ENCODE measurements at places on chromosomes 6 and 20.

GRCh38 chr6:106613590-106613989 lies 15.7 kb downstream of the RTN4IP1 start:
- no peak for DNase-seq

- DNase-seq, result no peak
These were observed 5.8 kb downstream of the AURKA start for GRCh38 chr20:56386219-56386618.

- no peak for DNase-seq
These were observed 194.0 kb downstream of the GMPR start for GRCh38 chr6:16432075-16433032.

DNA sequence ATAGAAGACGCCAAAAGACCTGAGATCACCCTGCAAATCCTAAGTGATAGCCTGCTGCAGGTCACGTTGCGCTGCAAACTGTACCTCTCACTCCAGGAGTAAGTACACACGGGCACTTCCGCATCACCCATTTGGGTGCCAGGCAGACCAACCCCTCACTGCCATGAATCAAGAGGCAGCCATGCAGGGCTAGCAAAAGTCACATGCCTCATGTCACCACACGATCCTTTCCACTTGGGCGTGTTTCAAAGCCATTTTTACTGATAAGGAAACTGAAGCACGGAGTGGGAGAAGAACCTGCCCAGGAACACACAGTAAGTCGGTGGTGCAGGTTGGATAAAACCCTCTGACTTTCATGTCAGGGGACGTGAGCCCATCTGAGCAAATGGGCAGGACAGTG lies 37.0 kb downstream of the BPIFB1 start:
- DNase-seq, result no peak

DNA sequence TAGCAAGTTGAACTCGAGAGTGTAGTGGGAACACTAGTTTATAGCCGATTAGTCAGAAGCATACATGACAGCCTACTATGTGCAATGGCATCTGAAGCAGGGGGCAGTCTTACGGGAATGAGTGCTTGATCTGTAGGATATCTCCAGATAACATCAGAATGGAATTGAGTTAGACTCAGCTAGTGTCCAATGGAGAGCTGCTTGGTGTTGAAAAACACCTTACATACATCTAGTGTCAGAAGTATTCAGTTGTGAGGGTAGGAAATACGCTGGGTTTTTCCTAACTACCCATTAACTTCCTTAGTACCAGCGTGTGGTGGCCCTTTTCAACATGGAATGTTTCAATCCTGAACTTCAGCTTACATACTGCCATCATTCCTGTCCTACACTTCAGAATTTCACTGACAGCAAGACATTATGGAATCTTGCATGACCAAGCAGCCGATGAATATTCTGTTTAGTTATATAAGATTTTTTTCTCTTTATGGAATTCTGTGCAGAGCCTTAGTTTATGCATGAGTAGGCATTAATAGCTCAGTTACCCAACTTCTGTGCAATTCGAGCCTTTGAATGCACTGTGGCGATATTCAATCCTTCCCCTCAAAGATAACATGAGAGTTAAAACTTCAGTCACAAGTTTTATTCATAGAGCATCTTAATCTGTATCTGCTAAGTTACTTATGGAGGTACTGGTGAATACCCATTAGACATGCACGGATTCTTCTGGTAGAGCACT lies 218.6 kb upstream of the MOCS1 start:
- no peak for DNase-seq

DNA sequence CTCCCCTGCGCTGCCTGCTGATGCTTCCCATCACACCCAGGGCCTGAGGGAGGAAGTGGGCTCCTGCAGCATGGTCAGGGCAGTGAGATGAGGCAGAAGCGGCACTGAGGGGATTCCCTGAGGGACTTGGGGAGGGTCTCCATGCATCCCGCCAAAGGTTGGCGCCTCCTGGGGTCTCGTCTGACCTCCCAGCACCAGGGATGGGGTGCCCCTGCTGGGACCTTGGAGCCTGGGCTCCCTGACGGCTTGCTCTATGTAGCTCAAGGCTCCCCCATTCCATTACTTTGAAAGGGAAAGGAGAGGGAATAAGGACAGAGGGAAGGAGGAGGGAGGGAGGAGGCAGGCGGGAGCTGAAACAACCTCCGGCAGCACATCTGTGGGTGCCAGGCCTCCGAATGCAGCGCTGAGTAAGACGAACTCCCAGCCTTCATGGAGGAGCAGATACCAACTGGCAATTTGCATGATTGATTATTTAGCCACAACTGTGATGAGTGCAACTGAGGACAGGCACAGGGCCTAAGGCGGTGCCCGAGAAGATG lies 259.3 kb downstream of the ERMARD start:
- DNase-seq, result no peak

DNA sequence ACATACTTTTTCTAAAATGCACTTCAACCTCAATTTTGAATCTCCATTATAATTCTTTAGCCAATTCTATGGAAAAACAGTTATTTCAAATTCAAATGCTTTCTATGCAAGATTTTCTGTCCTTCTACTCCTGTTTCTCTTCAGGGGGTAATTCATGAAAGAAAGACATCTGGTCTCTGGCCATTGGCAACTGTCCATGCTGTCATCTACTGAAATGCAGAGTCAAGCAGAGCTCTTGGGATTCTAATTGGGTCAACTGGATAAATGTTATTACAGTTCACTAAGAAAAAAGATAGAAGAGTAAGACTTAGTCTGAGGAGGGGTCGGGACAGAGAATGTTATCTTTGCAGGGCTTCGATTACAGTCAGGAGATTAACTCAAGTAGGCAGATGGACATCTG lies 22.0 kb upstream of the BMP5 start:
- no peak for DNase-seq

DNA sequence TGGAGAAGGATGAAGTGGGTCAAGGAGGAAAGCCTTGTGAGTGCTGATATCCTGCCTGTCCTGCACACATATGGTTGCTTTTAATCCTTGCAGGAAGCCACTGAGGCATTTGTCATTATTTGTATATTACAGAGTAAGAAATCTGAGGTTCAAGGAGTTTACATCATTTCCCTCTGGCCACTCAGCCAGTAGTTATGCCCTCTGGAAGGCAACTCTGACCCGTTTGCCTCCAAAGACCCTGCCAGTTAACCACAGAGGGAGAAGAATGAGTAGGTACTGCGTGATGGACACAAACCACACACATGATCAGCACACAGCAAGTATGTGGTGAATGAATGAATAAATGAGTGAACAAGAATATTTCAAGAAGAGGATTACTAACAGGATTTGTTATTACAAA lies 7.9 kb upstream of the FAM210B start:
- no peak for DNase-seq

DNA sequence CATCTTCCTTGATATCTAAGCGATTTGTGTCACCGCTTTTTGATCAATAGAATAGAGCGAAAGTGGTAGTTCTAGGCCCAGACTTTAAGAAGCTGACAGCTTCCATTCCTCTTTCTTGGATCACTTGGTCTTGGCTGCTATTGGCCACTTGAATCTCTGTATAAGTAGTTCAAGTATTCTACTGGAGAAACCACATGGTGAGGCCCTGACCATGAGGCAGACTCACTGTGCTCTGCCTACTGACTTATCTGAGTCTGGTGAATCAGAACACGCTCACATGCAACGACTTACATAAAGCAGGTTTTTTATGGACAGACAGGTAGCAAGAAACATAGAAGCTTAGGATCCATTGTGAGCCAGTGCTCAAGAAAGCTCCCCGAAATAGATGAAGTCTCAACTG lies 27.0 kb downstream of the OLIG3 start:
- no peak for DNase-seq

- DNase-seq, result no peak
These were observed 6.7 kb downstream of the RAET1E start for GRCh38 chr6:149891259-149891658.

DNA sequence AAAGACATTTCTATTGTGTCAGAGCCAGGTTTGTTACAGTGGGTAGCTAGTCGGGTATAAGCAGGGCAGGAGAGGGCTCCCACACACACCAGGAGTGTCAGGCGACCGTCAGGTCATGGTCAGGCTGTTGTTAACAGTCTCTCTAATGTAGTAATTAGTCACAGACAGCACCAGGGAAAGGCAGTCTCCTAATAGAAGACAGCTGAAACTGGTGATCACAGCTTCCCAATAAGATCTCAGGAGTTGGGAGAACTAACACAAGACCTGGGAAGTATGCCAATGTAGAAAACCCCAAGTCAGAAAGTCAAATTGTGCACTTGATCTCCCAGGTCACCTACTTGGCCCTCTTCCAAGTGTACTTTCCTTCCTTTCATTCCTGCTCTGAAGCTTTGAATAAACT lies 53.0 kb upstream of the GPR6 start:
- no peak for DNase-seq

DNA sequence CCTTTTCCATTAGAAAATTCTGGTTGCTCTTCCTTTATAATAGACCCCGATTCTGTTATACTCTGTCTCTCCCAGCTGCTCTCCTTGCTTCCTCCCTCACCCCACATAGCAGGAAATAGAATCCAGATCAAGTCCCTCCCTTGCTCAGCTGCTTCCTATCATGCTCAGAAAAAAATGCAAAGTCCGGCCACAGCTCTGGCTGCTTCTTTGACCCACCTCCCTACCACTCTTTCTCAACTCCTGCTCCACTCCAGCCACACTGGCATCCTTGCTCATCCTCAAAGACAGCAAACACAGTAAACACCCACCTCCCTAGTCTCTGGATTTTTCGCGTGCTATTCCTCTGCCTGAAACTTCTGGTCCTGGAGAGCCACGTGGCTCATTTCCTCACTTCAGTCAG lies 9.1 kb upstream of the SLC22A16 start:
- no peak for DNase-seq

DNA sequence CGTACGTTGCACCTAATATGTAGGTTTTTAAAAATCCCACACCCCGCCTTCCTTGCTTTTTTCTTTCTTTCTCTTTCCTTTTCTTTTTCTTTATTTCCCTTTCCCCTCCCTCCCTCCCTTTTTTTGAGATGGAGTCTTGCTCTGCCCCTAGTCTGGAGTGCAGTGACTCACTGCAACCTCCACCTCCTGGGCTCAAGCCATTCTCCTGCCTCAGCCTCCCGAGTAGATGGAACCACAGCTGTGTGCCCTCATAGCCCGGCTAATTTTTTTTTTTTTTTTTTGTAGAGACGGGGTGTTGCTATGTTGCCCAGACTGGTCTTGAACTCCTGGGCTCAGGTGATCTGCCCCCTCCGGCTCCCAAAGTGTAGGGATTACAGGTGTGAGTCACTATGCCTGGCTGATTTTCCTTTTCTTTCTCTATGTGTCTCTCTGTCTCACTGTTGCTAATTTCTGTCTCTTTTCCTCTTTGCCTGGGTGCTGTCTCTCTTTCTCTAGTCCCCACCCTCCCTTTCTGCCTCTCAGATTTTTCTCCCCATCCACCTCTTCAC lies 61.2 kb downstream of the SRC start:
- DNase-seq, result no peak

DNA sequence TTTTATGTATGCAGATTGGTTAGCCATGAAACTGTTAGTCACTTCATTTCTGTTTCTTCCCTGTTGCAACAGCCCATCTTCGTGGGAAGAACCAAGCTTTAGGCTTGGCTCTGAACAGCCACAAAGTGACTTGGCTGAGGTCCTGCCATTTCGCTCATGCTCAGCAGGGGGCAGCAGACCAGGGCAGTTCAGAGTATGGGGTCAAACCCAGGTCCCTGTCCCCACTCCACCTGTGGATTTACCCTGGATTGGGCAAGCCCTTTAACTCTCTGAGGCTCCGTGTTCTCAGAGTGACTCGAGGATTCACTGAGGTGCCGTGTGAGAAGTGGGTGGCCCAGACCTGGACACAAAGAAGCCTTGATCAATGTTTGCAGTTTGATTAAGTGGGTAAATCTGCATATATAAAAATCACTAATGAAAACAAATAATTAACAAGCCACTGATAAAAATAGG lies 19.8 kb upstream of the MAP1LC3A start:
- DNase-seq, result peak; percentile 65

GRCh38 chr6:148867862-148868261 lies 121.0 kb downstream of the UST start:
- no peak for DNase-seq

DNA sequence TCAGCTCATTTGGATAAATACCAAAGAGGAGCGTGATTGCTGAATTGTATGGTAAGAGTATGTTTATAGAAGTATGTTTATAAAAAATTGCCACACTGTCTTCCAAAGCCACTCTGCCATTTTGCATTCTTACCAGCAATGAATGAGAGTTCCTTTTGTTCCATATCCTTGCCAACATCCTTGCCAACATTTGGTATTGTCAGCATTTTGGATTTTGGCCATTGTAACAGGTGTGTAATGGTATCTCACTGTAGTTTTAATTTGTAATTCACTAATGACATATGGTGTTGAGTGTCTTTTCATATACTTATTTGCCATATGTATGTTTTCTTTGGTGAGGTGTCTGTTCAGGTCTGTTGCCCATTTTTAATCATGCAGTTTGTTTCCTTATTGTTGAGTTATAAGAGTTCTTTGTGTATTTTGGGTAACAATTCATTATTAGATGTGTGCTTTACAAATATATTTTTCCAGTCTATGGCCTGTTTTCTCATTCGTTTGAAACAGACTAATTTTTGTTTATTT lies 520.2 kb upstream of the SOX4 start:
- DNase-seq, result no peak

DNA sequence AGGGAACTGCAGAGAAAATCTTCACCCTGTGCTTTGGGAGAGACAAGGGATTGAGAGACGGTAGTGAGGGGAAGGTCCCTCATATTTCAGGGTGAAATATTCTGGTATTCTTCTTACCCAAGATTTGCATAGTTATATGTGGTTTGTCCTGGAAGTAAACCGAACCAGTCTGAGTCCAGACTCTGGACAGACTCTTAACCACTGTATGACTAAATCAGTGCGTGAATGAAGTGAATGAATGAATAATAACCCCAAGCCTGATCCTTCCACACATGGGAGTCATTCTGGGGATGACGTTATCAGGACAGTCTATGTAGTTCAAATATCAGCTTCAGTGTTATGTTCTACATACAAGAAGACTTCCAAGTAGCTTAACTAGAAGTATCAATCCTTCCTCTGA lies 690.7 kb downstream of the KIF16B start:
- DNase-seq, result no peak

GRCh38 chr6:27582928-27583725 lies 110.2 kb upstream of the ZNF184 start:
- DNase-seq, result peak; percentile 21

GRCh38 chr20:19827818-19828217 lies 69.8 kb downstream of the RIN2 start:
- DNase-seq, result no peak

GRCh38 chr20:37596890-37597536 lies 69.3 kb upstream of the BLCAP start:
- no peak for DNase-seq

DNA sequence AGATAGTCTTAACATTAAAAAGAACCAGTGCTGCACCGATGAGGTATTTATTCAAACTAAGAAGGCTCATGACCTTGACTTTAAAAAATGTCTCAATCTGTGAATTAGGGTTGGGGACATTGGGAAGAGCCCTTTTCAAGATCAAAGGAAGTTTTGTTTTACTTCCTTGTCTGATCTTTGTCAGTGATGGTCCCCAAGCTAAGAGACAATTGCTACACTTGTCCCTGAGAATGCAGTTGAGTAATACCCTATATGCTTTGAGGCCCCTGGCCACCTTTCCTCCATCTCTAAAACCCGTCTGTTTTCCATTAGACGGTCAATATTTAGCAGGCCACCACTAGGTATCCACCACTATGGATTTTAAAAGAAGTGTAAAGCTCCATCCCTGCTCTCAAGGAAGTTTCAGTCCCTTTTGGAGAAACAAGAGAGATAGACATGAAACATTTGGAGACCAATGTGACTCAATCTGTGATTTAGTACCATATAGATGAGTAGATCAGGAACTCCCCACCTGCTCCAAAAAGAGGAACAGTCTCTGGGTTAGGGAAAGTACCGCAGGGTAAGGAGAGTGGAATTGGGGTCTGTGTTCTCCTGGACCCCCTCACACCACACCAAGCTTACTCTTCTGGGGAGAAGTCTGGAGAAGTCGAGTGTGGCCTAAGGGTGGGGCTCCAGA lies 99.1 kb upstream of the ISM1 start:
- DNase-seq, result no peak
